Activated CD4-positive, CD25-positive, alpha-beta regulatory T cell treated with anti-CD3 and anti-CD28 coated beads, Interleukin-2, amount 50 U/mL, for 16 hours (primary cell): ENCODE measurements at places on chromosomes 11 and 22.

DNA sequence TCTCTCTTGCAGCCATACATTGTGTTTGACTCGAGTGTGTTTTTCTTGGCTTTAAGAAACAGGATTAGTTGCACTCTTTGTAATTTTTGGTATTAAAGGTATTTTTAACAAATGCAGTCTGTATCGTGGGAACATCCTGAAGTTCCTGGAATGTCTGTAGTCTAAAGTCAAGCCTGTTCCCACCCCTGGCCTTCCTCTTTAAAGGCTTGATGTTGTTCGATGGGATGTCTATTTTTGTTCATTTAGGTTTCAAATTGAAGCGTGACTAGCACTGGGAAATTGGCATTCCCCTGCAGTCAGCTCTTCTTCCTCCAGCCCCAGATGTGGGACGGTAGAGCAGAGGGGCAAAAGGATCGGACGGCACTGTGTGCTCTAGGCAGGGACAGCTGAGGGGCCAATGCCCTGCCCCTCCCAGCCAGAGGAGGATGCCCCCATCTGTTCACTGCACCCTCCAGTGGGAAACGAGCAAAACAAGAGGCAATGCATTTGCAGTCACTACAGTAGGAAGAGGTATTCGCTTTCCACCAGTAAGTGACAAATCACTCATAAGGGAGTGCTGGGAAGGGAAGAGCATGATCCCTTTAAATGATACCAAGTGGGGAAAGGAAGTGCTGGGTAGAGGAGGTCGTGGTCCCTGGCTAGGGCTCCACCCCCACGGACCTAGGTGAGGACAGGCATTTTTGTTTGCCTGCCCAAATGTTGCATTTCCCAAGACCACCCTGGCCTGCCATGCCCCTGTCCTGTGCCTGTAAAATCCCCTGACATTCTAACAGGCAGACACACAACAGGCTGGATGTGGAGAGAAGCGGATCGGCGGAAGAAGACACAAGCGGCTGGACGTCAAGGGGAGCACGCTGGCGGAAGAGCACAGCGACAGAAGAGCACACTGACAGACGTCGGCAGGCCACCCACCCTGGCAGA lies 47.4 kb upstream of the SEPTIN5 start:
- no peak for DNase-seq

- DNase-seq, result no peak
Observed at GRCh38 chr22:23550049-23550650, 29.9 kb downstream of the IGLL1 start.

DNA sequence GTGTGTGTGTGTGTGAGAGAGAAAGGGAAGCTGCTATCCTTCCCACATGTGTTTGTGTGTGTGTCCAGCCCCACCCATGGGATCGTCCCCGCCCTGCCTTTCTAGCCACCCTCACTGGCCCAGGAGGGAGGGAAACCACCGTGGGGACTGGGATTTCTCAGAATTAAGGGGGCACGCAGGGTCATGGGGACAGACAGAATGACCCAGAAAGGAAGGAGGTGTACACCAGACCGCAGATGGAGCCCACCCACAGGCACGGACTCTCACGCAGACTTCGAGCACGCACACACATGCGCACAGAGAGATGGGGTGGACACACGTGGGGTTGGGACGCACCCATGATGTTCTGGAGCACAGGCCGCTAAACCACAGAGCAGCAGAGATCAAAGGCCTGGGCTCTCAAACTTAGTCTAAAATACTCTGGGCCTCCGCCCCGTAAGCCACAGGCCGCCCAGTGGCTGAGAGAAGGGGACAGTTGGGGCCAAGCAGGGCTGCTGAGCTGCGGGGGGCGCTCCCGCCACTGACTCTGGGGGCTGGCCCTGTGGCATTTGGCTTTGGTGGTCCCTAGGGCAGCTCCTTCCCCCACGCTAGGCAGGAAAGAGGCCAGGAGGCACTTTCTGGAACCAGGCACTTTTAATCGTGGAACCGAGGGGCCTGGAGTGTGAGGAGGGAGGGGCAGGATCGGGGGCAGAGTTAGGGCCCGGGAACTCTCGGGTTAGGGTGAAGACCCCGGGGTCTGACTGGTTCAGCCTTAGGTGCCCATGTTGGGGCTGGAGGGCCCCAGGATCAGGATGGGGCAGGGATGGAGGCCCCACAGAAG lies 1.5 kb downstream of the IFITM5 start:
- no peak for DNase-seq

DNA sequence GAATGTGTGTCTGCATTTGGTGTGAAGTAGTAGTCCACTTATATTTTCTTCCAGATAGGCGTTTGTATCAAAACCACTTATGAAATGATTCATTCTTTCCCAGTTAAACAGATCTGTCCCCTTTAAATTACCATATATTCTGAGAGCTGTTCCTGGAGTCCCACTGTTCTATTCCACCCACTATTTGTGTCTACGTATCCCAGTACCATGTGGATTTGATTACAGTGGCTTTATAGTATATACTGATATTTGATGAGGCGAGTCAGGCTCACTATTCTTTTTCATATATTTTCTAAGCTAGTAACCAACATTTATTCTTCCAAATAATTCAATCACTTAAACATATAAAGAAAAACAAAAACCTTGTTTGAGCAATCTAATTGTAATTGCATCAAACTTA lies 81.9 kb upstream of the RASSF10 start:
- DNase-seq, result no peak

DNA sequence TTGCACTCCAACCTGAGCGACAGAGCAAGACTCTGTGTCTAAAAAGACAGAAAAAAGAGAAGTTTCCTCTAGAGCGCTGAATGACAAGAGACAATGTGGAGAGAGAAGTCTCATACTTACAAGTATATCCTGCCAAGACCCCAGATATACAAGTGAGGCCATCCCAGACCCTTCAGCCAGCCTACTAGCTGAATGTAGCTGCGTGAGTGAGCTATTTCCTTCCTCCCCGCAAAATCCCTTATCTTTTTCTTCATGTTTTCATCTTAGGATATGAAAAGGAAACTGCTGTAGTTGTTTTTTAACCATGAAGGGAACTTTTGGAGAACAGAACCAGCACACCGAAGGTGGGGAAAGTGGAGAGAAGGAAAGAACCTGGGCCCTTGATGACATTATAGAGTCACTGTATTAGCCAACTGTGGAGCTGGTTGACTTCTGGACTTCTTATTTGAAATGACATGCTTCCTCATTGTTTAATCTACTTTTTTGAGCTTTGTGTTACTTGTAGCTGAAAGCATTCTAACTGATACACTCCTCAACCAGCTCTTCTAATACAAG lies 4.4 kb upstream of the DDX17 start:
- DNase-seq, result no peak

DNA sequence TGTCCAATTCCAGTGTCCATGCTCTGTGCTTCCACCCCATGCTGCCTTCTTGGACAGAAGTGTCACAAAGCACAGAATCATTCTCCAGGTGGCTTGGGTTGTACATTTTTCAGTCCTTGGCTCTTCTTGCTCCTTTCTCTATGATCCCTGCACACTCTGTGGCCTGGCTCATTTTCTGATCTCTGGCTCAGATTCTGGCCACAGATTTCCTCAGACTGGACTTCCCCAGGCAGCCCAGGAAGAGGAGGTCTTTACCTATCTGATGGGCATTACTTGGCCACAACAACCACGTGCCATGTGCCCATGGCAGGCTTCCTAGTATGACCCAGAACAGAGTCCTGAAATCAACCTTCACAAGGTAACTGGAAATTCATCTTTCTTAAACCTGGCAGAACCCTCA lies 27.2 kb downstream of the SYTL2 start:
- DNase-seq, result no peak

- no peak for DNase-seq
Observed at GRCh38 chr11:14446701-14447169, 52.9 kb downstream of the COPB1 start.

- DNase-seq, result no peak
Observed at GRCh38 chr11:110339456-110340250, 43.2 kb upstream of the RDX start.

- DNase-seq, result no peak
Observed at GRCh38 chr11:123568367-123568870, 86.0 kb downstream of the SCN3B start.

DNA sequence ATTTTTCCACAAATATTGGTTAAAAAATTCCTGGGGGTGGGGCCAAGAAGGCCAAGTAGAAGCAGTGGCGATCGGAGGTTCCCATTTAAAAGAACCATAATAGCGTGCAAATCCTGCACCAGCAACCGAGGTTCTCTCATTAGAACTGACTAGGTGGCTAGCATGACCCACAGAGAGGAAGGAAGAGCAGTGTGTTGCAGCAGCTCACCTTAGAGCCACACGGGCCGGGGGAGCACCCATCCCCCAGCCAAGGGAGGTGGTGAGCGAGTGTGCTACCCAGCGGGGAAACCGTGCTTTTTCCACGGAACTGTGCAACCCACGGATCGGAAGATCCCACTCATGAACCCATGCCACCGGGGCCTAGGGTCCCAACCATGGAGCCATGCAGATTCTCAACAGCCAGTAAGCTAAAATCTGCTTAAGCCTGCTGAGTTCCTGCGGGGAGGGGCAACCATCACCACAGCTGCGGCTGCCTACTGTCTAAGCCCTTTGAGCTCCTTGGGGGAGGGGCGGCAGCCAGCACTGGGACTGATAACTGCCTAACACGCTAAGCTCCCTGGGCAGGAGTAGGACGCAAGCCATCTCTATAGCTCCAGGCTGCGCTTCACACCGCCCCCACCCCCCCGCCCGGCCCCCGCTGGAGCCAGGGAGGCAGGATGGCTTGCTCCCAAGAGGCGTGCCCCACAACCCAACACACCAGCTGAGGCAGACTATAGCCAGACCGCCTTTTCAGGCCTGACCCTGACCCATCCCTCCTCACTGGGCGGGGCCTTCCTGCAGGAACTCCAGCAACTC lies 21.0 kb upstream of the HTATIP2 start:
- no peak for DNase-seq

DNA sequence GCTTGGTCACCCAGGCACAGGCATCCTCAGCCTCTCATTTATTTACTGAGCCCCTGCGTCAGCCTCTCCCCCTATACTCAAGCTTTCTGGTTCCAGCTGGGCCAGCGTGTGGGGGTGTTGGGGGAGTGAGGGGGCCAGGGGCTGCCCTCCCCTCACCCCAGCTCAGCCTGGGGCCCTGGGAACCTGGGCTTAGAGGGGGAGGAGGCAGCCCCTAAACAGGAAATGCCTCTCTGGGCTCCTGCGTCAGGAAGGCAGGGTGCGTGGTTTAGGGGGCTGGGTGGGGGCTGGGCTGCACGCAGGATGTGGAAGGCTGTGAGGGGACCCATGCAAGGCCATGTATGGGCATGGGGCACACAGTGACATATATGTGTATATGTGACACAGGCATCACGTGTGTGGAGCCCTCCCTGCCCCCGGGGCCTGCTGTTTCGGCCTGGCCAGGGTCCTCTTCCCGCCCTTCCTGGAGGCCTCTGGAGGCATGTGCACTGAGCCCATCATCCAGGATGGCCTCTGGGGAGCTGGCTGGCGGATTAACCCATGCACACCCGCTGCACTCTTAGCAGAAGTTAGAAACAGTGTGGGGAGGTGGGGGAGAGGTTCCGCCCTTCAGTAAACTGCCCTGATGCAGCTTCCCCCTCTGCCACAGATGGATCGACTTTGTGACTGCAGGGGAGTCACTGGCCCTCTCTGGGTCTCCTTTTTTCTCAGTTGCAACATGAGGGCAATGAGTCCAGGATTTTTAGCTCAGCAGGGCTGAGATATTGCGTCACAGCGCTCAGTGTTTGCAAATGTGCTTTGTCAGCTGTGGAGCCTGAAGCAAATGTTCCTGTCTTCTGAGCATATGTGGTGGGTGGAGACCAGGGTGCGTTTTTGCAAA lies 1.1 kb upstream of the CD248 start:
- no peak for DNase-seq

GRCh38 chr11:13224324-13224723 lies 53.3 kb upstream of the BMAL1 start:
- no peak for DNase-seq

DNA sequence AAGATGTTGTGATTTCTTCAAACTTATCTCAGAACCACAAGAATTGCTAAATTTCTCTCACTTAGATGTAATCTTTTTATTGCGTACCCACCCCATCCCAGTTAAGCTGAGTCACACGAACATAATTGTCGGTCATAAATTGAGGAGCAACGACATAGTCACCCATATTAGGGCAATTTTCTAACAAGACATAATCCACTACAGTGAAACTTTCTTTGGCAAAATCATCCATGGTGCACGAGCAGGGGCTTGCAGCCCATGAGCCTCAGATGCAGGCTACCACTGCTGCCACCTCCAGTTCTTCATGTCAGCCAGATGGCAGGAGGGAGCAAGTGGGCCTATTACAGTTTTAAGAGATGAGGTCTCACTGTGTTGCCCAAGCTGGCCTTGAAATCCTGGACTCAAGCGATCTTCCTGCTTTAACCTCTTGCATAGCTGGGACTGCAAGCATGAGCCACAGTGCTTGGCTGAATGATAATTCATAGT lies 70.3 kb upstream of the GRK2 start:
- no peak for DNase-seq

DNA sequence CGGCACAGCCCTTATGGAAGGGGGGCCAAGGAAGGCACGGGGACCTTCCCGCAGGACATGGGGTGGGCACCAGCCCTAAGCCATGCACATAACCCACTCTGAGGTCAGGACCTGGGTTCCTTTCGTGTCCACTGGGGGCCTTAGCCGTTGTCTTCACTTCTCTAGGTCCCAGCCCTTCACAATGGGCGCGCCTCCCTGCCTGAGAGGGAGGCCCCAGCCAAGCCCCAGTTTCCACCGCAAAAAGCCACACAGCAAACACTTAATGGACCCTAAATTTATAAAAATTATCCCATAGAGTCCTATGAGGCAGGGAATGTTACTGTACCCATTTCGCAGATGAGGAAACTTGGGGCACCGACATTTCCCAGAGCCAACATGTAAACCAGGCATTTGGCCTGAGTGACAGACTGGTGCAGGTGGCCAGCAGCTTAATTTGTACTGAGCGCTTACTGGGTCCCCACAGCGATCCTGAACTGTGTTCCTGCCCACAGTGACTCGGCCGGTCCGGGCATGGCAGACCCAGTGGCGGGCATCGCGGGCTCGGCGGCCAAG lies 1.2 kb downstream of the GAS2L1 start:
- DNase-seq, result no peak
